ENCODE measurements at places on chromosomes 12 and 14.

GRCh38 chr12:7870335-7870734 is 2.4 kb downstream of the SLC2A14 start:
- DNase-seq, result no peak

DNA sequence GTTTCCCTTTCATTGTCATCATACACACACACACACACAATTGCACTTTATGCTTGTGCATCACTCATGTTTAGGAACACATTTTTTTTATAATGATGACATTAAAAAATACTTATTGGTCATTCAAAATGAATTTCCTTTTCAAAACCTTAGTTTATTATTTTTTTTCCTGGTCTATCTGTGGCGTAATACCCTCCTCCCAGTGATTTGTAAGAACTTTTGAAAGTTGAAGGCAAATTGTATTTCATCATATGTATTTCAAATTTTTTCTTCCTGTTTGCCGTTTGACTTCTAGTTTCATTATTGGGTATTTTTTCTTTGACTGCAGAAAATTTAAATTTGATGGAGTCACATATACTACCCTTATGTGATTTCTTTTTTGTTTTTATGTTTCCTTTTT is 2.5 kb upstream of the LRRK2 start:
- no peak for DNase-seq

DNA sequence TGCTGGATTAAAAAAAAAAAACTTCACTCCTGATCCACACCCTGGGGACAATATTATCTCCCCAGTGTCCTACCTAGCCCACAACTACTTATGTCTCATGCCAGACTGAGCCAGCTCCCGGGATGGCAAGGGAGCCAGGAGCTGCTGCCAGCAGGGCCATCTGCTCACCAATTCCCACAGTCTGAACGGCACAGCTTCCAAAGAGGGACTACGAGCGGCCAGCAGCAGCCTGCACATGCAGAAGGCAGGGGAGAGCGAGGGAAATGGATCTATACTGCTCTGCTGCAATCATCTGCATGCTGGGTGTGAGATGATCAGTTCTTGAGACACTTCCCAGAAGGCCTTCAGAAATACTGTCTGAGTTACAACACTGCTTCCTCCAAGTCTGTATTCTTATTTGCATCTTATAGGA is 11.1 kb downstream of the SSH1 start:
- DNase-seq, result no peak

DNA sequence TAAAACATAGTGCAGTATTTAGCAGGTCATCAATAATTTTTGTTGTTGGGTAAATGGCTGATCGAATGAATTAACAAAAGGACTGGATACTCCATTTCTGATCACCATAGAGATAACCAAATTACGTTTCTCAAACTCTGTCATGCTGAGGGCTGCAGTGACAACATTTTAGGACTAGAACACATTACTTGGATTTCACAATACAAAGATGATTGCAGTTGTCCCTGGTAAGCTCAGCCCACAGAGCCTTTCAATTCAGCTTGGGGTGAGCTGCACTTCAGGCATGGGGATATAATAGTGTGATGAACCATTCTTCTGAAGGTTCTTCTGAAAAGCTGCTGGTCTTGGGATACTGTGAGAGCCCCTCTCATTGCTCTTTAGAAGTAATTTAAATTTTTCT is 74.3 kb downstream of the FAR2 start:
- DNase-seq, result no peak

Measured in HCT116 (cell line).